ENCODE measurements at places on chromosomes 5 and 9. TPM values are rescaled to one million over a fixed set of nuclear protein-coding genes. Genes with fewer than 3 reads are reported as not detected.

- no peak for DNase-seq
Observed at GRCh38 chr5:97100476-97100875, 41.9 kb downstream of the LIX1 start.

GRCh38 chr9:20623021-20623747 lies 885 bp upstream of the MLLT3 start:
- no peak for DNase-seq

DNA sequence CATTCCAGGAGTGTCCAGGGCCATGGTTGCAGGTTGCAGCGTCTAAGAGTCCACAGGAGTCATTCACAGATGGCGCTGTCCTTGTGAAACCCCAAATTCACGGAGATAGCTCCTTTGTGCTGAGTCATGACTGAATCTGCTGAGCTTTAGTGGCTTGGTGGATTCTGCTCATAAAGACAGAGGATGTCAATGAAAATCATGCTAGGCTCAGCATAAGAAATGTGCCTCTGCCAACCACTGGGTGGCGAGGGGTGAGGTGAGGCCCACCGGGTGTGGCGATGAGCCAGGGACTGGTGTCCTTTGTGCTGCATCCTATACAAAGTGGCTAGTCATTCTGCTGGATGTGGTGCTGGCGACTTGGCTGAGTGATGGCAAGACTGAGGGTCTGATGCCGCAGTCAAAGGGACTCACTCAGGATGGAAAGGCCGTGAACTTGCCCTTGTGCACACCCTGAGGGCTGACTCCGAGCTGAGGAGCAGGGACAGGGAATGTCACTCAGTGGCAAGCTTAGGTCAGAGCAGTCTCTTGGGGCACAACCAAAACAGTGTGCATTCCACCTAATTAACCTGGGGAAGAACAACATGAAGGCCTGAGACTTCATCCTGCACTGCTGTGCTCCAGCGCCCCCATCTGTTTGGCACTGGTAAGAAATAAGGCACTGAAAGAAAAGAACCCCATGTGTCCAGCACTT lies 71.5 kb downstream of the DAP start:
- no peak for DNase-seq

DNA sequence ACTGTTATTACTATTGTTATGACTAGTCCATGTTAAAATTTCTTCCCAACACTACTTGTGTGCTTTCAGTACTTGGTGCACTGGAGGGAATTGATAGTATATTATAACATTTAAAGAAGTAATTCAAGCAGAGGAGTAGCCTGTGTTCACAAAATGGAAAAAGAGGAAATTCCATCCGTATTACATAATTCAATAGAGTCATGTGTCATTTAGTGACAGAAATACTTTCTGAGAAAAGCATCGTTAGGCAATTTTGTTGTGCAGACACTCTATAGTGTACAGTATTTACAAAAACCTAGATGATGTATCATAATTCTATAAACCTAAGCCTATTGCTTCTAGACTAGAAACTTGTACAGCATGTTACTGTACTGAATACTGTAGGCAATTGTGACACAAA lies 78.3 kb upstream of the PCSK5 start:
- no peak for DNase-seq

GRCh38 chr5:112514111-112514510 lies 95.0 kb upstream of the EPB41L4A start:
- no peak for DNase-seq

DNA sequence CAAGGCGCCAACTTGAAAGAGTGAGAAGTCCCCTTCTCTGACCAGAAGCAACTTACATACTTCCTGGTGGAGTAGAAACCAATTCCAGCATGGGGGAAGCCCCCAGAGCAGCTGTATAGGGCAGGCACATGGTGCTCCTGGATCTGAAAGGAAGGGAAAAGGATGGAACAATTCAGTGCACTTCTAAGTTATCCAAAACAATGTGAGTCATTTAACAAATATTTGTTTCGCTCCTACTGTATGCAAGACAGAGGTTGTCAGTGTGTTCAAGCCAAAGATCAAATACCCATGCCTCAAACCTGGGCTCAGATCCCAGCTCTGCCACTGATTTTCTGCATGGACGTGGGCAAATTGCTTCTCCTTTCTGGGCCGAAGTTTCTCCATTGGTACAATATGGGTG lies 67.1 kb downstream of the LHX2 start:
- no peak for DNase-seq

- peak; percentile 75 for DNase-seq
Observed at GRCh38 chr5:77181596-77182304, 28.7 kb upstream of the PDE8B start.

- no peak for DNase-seq
Observed at GRCh38 chr5:74919487-74919886, 53.3 kb upstream of the FAM169A start.

DNA sequence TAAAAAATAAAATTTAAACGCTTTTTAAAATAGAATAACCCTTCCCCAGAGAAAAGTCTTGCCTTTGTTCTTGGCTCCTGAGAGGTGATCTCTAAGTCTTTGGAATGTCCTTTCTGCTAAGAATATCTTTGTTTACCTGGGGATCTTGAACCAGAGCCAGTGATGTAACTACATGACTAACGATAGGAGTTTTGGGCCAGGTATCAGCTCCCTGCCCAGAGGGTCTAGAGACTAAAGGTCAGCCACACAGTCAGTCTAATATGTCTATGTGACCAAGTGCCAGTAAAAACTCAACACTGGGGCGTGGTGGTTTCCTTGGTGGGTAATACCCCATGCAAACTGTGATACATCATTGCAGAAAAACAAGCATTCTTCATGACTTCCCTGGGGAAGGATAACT lies 1351.9 kb upstream of the C9orf72 start:
- no peak for DNase-seq

- DNase-seq, result peak; percentile 80
Observed at GRCh38 chr5:177479774-177480173, 6.3 kb upstream of the DBN1 start.

GRCh38 chr9:112258106-112258505 lies 75.3 kb downstream of the PTBP3 start:
- DNase-seq, result no peak

- no peak for DNase-seq
Observed at GRCh38 chr5:130052752-130053151, 148.5 kb downstream of the CHSY3 start.

Gene WNT8A
- not detected for total RNA-seq

Gene MEIKIN
- total RNA-seq, result 1.2 TPM

Gene NUTM2G
- total RNA-seq, result not detected

Gene PCDHGA8
- total RNA-seq, result 3.0 TPM

Gene CBY3
- not detected for total RNA-seq

Gene EMB
- 21.5 TPM for total RNA-seq

Gene C9
- total RNA-seq, result 0.13 TPM

Gene TTC39B
- total RNA-seq, result 35.2 TPM
